NCI-H748 treated with DMSO at 0.1 percent for 48 hours (cell line): ENCODE measurements at places on chromosomes 5 and 9.

GRCh38 chr9:123150708-123151503, 117.4 kb downstream of the GPR21 start:
- no peak for DNase-seq

DNA sequence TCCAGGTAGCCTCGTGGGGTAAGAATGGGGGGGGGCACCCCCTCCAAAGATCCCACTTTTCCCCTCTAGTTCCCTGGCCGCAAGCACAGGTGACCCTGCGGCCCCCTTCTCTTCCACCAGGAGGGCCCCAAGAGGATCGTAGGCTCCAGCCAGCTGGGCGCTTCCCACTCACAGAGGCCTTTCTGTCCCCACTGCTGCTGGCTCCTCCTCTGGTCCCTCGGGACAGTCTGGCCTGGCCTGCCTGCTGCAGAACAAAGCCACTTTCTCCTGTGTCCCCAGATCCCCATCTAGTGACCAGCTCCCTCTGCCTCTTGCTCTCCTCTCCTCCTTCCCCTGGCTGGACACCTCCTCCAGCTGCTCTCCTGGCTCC, 534 bp upstream of the SAPCD2 start:
- DNase-seq: no peak

GRCh38 chr5:15864536-15865215, 314.9 kb downstream of the MARCHF11 start:
- DNase-seq: no peak

GRCh38 chr9:4180907-4181605, 118.8 kb downstream of the GLIS3 start:
- DNase-seq: no peak

DNA sequence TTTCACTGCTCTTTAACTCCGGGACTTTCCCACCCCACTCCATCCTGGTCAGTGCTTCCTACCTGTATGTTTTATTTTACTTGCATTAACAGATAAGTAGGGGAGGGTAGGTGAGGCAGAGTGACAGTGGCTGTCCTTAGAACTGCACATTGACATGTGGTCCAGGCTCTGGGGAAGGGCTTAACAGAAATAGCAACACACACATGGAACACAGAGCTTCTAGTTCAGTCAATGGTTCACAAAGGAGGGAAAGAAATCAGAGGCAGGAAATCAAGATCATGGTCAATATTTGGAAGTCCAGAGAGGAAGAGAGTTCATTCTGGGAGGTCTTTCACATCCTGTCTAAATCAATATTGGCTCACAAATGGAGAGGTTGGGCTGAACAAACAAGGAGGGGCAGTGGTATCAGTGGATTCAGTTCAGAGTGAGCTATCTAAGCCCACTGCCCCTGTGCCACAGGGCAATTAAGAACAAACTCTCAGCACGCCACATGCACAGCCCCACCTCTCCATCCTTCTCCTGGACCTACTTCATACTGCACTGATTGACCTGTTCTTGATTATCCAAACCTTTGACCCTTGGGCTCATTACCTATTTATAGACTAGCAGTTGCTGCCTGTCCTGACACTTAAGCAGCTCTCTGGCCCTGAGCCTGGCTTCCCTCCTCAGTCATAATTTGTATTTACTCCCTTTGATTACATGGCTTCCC, 6.2 kb upstream of the VPS13A start:
- DNase-seq: peak; percentile 91

DNA sequence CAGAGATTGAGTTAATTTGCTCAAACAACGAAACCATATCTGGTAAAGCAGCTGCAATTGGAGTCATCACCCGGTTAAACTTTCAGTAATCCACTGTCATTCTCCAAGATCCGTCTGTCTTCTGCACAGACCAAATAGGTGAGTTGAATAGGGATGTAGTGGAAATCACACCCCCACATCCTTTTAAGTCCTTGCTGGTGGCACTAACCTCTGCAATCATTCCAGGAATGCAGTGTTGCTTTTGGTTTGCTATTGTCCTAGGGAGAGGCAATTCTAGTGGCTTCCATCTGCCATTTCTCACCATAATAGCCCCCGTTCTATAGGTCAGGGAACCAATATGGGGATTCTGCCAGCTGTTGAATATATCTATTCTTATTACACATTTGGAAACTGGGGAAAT, 14.6 kb upstream of the BTF3 start:
- no peak for DNase-seq

DNA sequence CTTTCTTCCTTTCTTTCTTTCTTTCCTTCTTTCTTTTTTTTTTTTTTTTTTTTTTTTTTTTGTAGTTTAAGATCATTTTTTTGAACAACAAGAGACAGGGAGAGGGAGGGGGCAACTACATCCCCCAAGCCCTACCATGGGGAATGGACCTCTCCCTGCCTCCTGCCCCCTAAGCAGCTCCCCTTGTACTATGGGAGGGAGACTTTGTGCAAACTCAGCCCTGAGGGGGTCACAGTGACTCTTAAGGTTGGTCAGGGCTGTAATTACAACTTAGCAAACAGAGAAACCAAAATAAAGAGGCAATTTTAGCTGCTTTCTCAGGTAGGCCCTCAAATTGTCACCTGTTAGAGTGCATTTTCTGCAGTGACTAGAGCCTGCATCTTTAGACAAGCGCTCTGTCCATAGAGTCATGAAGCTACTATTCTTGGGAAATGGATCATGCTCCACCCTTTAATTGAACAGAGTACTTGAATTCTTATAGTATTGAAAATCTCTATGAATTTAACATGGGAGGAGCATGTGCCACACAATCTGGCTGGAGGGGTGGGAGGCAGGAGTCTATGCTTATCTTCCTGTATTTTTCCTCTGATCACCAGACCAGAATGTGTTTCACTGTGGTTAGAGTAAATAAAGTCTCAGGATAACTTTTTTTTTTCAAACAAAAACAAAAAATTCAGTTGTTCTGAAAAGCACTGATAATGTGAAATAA, 24.3 kb upstream of the PIK3R1 start:
- no peak for DNase-seq

DNA sequence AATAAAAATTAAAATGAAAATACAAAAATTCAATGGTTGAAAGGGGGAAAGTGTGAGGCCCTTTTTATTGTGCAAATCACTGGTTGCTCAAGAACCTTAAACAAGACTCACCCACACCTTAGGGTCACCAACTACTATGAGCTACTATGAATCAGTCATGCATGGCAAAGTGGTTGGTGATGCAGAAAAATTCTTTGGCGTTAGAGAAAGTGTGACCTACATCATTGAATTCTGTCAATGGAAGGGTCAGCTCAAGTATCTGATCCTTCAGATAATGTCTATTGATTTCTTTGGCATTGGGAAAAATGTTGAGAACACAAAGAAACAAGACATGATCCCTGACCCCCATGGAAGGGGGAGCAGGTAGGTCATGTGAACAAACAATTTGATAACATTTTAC, 149.7 kb upstream of the ADCY2 start:
- DNase-seq: no peak

DNA sequence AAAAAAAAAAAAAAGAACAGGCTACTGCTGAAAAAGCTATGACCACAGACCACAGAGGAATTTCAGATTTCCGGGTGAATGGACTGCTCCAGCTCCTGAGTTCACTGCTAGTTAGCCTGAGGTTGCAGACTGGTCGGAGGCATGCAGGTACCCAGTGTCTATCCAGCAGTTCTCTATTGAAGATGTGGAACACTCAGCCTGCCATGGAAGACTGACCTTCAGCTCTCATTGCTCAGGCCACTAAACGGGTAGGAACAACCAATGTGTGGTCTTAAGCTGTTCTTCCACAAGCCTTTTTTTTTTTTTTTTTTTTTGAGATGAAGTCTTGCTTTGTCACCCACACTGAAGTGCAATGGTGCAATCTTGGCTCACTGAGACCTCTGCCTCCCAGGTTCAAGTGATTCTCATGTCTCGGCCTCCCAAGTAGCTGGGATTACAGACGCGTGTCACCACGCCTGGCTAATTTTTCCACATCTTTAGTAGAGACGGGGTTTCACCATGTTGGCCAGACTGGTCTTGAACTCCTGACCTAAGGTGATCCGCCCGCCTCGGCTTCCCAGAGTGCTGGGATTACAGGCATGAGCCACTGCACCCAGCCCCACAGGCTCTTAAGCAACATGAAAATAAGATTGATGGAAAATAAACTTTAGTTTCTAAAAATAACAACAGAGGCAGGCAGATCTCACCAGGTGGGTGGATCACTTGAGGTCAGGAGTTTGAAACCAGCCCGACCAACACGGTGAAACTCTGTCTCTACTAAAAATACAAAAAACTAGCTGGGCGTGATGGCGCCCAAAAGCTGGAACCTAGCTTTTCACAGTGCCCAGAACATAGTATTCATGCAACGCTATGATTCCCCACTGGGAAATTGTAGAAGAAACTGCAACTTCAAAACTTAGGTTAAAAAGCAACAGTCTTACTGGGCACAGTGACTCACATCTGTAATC, 20.0 kb upstream of the NPM1 start:
- DNase-seq: no peak

DNA sequence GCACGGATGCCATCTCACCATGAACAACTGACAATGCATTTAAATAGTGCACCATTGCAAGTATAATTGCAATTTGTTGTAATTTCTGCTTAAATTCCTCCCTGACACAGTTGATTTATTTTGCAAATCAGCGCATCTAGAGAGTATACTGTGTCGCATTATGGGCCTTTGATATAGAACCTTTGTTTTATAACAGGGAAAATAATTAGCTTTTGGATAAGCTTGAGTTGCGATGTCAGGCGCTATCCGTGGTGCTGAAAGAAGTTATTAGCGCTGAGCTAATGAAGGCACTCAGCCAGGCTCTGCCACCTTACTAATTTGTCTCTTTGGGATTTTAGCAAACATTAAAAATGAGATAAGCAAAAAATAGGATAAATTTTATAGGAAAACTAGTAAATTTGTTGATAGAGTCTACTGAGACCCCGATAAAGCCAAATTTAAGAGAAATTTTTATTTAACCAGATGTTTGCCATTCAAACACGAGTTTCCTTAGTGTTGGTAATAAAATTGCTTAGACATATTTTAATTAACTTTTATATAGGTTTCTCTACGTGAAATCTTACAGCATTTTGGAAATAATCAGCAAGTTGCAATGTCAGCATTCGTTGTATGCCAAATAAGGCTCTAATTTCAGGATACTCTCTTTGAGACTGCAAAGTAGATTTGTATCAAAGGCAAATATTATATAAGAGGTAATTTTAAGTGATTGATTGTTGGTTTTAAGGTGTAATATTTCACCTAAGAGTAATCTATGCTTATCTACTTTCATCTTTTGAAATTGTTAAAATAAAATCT, 355.5 kb downstream of the TLR4 start:
- DNase-seq: no peak

DNA sequence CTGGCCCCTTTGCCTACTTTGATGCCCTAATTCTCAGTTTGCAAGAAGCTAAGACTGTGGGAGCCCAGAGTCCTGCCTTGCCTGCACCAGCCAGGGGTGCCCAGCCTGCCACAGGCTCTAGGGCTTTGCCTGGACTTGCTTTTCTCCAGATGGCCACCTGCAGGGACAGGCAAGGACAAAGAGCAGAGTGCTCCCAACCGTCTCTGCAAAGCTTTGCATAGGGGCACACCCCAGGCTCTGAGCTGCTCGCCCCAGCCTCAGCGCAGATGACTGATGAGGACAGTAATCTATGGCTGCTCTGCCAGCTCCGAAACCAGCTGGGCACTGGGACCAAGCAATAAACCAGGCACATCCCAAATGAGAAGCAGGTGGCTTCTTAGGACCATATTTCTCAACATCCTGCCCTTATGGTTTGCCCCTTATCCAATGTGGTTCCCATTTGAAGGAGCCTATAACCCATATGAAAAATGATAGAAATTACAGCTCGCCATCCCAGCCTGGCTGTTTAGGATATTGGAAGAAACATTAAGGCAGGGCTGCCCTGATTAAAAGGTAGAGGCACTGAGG, 25.4 kb upstream of the TCF7 start:
- no peak for DNase-seq

- no peak for DNase-seq
Measured at GRCh38 chr9:96219026-96219899, 82.7 kb downstream of the HSD17B3 start.

DNA sequence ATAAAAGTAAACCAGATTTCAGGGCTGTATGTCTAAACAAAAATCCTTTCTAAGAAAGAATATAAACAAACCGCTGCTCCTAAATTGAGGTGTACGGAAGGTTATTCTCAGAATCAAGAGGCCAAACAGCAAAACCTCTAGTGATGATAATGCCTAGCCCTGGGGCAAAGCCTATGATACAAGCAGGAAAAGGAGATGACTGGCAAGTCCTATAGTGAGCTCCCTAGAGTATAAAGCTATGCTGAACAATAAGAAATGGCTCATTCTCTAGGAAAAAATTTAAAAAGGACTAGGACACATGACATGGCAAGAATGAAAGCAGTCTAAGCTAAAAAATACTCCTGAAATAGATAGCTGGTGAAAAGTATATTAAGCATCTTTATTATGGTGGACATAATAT, 187.1 kb downstream of the BNC2 start:
- no peak for DNase-seq

DNA sequence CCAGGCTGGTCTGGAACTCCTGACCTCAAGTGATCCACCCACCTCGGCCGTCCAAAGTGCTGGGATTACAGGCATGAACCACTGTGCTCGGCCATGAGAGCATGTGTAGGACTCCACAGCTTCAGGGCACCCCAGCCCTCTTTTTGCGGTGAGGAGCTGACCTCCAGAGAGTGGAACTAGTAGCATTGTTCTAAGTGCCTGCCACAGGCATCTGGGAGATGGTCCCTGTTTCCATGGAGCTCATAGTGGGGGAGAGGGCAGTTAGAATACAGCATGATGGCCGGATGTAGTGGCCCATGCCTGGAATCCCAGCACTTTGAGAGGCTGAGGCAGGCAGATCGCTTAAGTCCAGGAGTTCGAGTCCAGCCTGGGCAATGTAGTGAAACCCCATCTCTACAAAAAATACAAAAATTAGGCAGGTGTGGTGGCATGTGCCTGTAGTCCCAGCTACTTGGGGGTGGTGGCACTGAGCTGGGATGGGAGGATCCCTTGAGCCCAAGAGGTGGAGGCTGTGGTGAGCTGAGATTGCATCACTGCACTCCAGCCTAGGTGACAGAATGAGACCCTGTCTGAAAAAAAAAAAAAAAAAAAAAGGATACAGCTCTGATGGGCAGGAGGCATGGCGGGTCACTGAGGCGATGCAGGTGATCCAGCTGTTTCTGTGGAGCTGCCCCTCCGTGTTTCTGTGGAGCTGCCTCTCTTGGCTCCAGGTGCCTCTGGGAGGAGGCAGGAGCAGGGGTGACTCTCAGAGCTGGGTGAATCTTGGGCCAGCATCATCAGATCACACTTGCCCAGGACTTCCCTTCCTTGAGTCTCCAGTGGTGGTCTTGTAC, 4.2 kb downstream of the ASS1 start:
- DNase-seq: no peak

- DNase-seq: no peak
Measured at GRCh38 chr9:136539427-136540421, 6.1 kb downstream of the NOTCH1 start.

- no peak for DNase-seq
Measured at GRCh38 chr9:131951155-131951554, 128.5 kb downstream of the MED27 start.

DNA sequence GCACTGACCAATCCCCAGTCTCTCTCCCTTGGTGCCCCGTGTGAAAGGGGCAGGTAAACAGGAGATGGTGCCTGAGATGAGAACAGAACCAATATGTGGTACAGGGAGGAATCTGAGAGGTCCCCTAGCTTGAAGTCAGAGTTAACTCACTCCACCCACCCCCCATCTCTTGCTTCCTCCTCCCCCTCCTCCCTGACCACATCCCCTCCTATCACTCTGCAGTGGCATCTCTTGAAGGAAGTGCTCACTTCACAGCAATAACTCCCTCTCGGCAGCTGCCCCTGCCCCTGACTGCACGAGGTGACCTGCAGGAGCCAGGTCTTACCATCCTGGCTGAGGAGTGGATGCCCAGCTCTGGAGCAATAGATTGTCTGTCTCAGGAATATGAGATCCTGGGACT, 224.0 kb downstream of the GAS1 start:
- DNase-seq: no peak

GRCh38 chr5:1044117-1044516, 35.5 kb downstream of the NKD2 start:
- DNase-seq: no peak
